T-helper 22 cell (primary cell): ENCODE measurements at places on chromosomes 1 and 21.

GRCh38 chr1:240732390-240732789, 120.4 kb upstream of the GREM2 start:
- no peak for DNase-seq

DNA sequence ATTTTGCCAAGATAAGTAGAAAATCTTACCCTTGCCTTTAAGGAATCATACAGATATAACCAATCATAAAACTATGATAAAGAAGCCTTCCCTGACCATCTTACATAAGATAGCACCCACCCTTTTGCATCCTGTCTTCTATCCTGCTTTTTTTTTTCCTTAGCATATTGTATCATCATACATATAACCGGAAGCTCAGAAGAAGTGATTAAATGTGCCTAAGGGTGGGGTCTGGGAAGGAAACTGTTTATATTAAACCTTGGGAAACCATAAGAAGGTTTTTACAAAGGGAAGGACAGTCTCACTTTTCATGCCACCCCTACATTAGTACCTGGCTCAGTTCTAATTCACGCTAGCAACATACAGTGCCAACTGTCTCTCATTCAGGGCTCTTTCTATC, 66.8 kb downstream of the LUZP1 start:
- DNase-seq, result no peak

DNA sequence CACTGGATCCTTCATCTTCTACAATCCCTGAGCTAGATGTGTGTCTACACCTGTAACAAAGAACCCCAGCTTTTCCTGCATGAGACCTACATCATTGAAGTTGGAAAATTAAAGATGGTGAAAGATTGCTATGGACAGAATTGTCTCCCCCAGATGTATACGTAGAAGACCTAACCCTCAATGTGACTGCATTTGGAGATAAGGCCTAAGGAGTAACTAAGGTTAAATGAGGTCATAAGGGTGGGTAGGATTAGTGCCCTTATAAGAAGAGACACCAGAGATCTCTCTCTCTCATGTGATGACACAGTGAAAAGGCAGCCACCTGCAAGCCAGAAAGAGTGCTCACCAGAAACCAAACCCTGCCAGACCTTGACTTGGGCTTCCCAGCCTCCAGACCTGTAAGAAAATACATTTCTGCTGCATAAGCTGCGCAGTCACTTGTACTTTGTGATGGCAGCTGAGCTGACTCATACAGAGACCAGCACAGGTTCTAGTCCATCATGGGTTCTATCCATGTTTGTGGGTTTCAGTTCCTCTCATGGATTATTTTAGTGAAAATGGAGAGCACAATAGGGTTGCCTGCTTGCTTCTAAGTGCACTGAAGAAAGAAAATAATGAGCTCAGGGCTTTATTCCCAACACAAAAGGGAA, 180.8 kb downstream of the TPR start:
- no peak for DNase-seq

- no peak for DNase-seq
Measured at GRCh38 chr21:33760641-33761440, 118.5 kb downstream of the ITSN1 start.

GRCh38 chr1:8987881-8988617, 38.2 kb downstream of the SLC2A7 start:
- DNase-seq, result no peak

DNA sequence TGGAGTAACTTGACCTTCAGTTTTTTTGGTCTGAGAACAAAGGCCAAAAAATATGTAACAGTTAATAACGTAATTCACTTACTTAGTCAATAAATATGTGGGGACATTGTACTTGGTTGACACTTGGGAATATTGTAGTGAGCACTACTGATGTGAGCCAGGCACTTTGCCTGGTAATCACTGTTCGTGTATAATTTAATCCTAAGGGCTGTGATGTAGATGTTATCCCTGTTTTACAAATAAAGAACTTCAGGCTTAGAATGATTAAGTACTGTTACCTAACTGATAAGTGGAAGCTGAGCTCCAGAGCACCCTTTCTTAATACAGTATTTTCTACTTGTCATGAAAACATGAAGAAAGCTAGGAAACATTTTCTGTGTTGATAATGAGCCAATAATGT, 28.0 kb downstream of the PTBP2 start:
- no peak for DNase-seq

GRCh38 chr1:47646676-47647075, 208.8 kb downstream of the FOXD2 start:
- DNase-seq, result no peak

- no peak for DNase-seq
Measured at GRCh38 chr1:67753776-67754525, 69.0 kb downstream of the GADD45A start.

- DNase-seq, result no peak
Measured at GRCh38 chr1:26305667-26306289, 658 bp downstream of the UBXN11 start.

DNA sequence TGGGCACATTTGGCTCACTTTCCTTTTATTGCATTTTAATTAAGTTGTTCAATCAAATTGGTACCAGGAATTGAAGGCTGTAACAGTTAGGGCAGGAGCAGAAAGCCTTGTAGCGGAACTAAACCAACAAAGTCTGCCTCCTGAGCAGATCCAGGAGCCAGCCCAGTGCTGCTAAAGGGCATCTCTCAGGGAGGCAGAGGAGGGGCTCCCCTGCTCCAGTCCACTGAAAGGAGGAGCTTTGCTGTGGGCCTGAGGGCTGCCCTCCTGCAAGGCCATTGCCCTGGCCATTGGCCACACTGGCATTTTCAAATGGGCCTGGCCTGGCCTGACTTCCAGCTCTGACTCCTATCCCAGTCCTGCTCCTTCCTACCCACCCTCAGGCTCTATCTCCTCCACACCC, 3.7 kb upstream of the TRABD2B start:
- DNase-seq, result no peak

DNA sequence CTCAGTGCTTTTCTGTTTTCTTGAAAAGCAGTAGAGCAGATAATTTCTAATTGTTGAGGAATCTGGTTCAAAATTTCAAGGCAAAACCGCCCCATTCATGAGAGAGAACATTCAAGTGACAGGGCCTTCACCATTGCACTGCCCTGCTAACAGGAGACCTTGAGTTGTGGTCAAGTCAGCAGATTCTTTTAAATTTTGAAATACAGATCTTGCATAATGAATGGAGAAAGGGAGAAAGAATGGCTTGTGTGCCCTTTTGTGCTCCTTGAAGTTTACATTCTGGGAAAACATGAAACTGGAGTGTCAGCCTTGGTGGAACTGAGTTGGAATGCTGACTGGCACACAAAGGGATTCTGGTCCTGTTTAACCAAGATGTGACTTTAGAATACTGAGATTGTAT, 164.5 kb upstream of the UBE2U start:
- no peak for DNase-seq

DNA sequence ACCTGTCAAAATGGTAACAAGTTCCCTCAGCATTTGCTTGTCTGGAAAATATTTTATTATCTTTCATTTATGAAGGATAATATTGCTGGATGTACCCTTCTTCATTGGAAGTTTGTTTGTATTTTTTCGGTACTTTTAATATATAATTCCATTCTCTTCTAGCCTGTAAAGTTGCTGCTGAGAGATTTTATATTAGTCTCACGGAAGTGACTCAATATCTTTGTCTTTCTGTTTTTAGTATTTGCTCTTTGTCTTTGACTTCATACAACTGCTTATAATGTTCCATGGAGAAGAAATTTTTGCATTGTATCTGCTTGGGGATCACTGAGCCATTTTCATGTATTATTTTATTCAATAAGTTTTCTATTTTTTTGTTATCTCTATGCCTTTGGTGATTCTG, 1777.5 kb downstream of the BRINP3 start:
- DNase-seq, result no peak

- DNase-seq, result no peak
Measured at GRCh38 chr1:50610563-50610962, 187.3 kb upstream of the DMRTA2 start.

- DNase-seq, result no peak
Measured at GRCh38 chr1:107964336-107965109, 457 bp downstream of the VAV3 start.

- no peak for DNase-seq
Measured at GRCh38 chr1:99676876-99677275, 31.0 kb downstream of the PALMD start.

DNA sequence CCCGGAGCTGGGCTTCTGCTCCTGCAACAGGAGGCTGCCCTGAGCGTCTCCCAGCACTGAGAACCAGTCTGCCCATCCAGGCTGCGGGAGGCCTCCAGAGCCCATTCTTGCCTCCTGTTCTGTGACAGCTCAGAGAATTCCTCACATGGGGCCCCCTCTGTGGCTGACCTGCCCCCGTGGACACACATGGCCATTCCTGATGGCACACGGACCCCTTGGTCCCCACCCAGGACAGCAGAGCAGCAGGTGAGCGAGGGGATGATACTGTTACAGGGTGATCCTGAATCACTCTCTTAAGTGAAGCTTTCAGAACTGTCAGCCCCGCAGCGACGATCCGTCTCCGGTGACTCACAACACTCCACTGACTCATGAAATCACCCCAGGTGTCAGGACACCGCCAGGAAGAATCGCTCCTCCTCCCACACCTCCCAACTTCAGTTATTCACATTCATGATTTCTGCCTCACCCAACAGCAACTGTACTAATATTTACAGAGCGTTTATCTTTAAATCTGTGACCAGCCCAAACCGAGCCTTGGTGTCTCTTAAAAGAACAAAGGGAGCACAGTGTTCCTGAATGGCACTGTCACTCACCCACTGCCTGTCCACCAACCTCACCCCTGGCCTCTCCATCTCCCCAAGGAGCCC, 22.5 kb downstream of the CHD5 start:
- DNase-seq, result no peak

DNA sequence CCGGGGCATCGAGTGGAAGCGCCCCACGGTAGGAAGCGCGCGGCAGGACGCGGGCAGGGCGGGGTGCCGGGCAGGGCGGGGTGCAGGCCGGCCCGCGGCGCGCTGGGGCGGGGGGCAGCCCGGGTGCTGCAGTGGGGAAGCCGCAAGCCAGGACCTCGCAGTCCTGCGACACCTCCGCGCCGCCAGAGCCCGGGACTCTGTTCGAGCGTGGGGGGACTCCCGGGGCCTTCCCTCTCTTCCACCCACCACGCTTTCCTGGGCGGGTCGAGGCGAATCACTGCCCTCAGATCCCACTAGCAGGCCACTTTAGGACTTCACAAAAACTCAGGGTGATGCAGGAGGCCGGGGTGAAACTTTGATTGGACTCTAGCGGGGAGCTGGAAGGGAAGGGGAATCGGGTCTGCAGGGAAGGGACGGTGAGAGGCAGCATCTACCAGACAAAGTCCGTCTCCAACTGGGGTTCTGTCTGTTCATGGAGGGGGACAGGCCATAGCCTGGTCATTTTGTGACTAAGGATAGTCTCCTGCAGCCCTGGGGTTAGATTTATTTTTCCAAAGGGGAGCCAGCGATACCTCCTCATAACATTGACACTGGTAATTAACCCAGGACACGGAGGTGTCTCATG, 623 bp downstream of the CAPN2 start:
- peak; percentile 32 for DNase-seq

- DNase-seq, result no peak
Measured at GRCh38 chr21:41774467-41775148, 7.8 kb upstream of the RIPK4 start.

GRCh38 chr1:163035446-163036249, 33.5 kb upstream of the RGS4 start:
- DNase-seq, result no peak

DNA sequence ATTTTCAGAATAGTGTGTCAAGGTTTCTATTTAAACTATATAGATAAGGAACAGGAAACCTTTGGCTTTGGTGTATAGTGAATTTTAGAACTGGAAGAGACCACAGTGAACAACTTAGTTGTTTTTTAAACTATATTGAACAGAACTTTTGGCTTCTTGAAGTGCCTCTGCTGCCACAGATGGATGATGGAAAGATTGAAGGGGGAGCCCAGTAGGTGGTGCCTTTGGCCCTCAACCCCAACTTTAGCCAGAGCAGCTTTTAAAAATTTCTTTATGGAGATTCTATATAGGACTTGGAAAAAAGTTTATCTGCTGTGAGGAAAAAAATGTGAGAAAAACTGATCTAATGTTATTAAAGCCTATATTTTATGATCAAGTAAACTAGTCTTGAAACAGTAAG, 50.2 kb downstream of the SWT1 start:
- no peak for DNase-seq

DNA sequence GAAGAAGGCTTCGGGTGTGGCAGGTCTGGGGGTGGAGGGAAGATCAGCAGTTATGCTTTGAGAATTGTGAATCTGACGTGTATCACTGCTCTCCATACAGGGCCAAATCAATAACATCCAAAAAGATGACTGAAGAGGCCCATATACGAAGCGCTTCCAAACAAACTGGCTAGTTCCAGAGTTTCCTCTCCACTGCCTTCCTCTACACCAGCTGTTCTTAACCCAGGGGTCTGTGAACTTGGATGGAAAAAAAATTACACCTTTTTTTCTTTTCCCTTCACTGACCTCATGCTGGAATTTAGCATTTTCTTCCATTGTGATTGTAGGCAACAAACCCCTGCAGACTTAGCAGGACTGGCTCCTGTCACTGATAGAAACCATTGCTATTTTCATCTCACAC, 77.1 kb upstream of the NBL1 start:
- no peak for DNase-seq

DNA sequence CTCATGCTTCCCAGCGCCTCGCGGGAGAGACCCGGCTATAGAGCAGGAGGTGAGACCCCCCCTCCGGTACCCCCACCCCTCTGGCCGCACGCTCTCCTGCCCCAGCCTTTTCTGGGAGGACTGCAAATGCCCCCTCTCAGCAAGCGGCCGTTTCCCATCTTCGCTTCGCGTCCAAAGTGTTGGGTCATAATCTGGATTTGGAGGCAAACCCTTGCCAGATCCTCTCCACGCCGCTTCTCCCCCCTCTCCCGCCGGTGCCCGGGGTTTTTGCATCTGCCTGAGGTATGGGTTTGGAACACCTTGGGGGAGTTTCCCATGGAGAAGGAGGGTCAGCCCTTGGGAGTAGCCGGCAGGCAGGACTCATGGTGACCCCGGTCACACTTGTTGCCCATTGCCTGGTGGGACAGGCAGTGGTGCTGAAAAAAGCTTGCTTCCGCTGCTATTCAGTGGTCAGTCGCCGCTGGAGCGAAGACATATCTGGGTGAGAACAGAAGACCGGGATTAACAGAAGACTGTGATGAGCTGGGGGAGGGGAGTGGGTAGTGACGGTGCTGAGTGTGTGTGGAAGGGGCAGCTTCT, 935 bp downstream of the KCNK2 start:
- no peak for DNase-seq
